ENCODE measurements at places on chromosomes 3 and 15.

GRCh38 chr3:193743702-193744047 lies 150.7 kb downstream of the OPA1 start:
- DNase-seq = no peak

DNA sequence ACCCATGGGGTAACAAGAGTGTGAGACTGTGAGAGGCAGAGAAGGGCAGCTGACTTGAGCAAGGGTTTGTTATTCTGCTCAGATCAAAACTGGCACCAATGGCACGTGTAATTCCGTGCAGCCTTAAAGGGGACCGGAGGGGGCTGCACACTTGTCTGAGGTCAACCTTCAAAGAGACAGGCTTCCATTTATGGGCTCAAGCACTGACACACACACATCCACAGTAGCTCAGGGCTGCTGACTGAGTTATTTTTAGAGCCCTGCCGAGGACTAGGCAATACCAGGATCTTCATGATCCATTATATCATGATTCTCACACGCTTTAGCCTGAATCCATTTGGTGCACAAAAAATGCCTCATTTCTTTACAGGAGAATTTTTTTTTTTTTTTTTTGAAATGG lies 20.6 kb upstream of the SPTBN5 start:
- DNase-seq = no peak

DNA sequence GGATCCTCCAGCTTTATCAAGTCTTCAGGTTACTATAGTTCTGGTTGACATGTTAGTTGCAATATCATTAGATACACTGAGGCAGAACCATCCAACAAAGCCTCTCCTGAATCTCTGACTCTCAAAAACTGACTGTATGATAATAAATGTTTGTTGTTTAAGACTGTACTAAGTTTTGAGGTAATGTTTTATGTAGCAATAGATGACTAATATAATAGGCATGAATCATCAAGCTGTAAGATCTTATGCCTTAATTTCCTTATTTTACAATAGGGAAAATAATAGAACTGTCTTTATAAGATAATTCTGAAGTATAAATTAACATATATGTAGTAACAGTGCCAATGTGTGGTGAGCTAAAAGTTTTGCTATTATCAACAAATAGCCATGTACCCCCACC lies 88.9 kb upstream of the TBC1D5 start:
- no peak for DNase-seq

DNA sequence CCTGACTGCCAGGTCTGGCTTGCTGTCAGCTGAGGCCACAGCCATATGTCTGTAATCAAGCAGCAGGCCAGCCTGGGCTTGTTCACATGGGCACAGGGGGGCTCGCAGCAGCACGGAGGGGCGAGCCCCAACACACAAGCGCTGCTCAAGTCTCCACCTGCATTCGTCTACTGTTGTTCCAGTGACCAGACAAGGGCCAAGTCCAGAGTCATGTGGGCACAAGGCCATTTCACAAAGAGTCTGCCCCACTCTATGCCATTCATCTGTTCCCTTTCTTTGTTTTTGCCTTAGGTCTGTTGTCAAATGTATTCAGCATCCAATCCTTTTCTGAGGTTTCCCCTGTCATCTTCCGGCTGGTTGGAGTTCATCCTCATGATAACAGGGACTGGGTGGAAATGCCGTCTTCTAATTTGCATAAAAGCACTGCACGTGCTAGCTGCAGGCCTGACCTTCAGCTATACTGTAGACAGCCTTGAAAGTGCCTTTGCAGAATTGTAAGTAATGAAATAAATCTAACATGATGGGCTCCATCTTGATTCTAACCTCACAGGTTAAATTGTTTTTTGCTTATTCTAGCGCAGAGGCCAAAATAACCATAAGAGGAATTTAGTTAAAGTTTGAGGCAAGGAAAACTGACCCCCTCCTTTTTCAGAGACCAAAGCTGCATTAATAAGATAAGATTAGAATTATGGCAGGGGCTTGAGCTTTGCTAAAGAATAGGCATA lies 28.6 kb upstream of the KBTBD12 start:
- no peak for DNase-seq

- no peak for DNase-seq
Measured at GRCh38 chr3:174776636-174777035, 82.5 kb upstream of the NAALADL2 start.

- DNase-seq = no peak
Measured at GRCh38 chr15:78855746-78856145, 16.9 kb upstream of the MORF4L1 start.

GRCh38 chr15:58665672-58666071 lies 83.8 kb downstream of the ADAM10 start:
- DNase-seq = no peak

- no peak for DNase-seq
Measured at GRCh38 chr3:177286034-177286433, 88.8 kb upstream of the TBL1XR1 start.

DNA sequence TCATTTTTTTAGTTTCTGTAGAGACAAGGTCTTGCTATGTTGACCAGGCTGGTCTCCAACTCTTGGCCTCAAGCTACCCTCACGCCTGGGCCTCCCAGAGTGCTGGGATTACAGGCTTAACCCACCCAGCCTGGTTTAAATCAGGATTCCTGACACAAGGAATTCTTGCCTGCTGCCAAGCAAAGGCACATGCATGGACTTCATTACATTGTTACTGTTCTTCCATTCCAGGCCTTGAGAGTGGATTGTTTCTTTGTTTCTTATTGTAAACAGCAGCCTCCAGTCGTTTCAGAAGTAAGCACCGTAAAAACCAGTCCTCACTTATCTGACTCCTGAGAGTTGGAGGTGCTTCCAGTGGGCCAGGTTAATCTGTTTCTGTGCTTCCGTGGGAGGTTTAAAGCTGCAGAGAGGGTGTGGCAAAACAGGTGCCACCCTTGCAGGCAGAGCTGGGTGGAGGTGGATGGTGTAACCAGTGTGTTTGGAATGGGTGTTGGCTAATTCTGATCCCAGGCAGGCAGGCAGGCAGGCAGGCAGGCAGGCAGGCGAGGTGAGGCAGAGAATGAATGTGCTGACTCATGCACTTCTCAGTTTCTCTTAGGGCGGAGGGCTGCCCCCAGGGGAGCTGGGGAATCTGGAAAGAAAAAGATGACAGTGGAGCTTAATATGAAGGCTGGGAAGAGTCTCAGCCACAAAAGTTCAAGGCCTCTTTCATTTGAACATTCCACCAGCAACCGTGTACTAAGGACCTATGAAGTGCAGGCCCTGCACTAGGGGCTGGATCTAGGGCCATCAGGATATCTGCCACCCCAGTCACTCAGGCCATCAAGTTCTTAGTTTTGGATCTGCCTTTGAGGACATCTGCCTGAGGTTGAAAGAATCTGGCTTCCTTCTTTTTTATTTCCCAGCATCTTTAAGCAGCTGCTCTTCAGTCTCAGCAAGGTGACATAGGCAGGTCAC lies 37.0 kb upstream of the CDCP1 start:
- no peak for DNase-seq

GRCh38 chr15:39599871-39600270 lies 19.0 kb downstream of the THBS1 start:
- no peak for DNase-seq

DNA sequence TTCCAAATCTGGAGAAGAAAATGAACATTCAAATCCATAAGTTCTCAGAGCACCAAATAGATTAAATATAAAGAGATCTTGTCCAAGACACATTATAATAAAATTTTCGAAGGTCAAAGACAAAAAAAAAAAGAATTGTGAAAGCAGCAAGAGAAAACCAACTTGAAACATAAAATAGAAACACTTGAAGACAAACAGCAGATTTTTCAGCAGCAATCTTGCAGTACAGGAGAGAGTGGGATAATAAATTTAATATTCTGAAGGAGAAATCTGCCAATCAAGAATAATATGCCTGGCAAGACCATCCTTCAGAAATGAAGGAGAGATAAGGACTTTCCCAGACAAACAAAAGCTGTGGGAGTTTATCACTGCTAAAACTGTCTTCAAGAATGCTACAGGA lies 150.5 kb upstream of the COL8A1 start:
- no peak for DNase-seq

GRCh38 chr15:74870436-74871215 lies 2.5 kb downstream of the SCAMP2 start:
- no peak for DNase-seq

DNA sequence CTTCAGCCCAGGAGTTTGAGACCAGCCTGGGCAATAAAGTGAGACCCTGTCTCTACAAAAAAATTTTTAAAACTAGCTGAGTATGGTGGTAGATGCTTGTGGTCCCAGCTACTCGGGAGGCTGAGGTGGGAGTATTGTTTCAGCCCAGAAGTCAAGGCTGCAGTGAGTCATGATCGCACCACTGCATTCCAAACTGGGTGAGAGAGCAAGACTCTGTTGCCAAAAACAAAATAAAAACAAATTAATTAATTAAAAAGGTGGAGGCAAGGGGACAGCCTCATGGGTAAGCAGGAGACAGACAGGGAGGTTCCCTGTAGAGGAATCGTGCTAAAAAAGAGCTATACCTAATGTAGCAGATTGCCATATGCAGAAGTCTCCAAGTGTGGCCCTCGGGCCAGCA lies 12.6 kb downstream of the HAPLN3 start:
- DNase-seq = no peak

- DNase-seq = no peak
Measured at GRCh38 chr15:100234158-100235029, 107.4 kb downstream of the ADAMTS17 start.

DNA sequence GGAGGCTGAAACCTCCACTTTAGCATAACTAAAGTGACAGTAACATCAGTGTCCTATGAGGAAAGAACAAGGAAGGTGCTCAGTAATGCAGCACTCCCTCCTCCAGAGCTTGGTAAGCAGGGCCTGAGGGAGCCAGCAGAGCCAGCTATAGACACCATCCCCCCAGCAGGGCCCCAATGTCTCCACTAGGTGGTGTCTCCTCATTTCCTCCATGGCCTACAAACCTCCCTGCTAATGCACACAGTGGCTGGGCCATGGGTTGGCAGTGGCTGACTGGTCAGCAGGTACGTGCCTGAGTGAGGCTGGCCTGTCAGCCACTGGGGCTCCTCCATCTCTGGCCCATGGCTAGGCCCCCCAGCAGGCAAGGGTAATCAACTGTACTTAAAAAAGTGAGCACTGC lies 13.6 kb downstream of the MRPS25 start:
- no peak for DNase-seq

- DNase-seq = no peak
Measured at GRCh38 chr15:89806210-89806558, 8.5 kb downstream of the ANPEP start.

DNA sequence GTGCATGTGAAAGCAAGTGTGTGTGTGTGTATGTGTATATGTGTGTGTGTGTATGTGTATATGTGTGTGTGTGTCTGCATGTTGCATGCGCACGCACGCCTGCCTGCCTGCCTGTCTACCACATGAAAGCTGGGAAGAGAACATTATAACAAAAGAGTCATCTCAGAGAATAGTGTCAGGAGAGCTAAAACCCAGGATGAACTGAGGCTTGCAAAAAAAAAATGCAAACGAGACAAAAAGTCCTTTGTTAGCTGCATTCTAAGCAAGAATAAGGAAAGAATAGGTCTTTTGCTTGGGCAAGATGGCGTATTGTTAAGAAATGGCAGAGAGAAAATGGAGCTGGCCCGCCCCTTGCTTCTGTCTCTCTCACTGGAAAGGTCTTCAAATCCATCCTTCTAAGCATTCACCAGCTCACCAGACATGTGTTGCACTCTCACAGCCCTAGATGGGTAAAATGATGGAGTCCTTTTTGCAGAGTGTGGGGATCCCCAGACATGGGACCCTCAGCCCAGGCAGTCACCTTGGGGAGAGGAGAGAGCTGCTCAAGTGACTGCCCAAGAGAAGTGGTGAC lies 16.4 kb downstream of the WNT7A start:
- DNase-seq = no peak

GRCh38 chr15:88911766-88912118 lies 1.4 kb downstream of the MFGE8 start:
- no peak for DNase-seq

GRCh38 chr3:57727106-57727505 lies 29.0 kb upstream of the SLMAP start:
- no peak for DNase-seq

DNA sequence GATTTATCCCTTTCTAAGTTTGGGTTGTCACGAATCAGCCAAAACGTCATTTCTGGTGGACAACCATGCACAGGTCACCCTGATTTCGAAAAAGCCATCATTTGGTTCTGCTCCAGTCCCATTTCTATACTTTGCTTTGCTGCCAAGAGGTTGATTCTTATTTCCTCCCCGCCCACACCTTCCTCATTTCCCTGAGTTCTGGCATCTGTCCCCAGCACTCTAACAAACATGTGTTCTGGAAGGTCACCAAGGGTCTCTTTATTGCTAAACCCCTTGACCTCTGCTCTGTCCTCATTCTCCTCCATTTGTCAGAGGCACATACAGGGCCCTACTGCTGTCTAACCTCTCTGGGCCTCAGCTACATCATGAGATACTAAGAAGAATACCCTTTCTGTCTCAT lies 36.4 kb upstream of the PTPRG start:
- no peak for DNase-seq

DNA sequence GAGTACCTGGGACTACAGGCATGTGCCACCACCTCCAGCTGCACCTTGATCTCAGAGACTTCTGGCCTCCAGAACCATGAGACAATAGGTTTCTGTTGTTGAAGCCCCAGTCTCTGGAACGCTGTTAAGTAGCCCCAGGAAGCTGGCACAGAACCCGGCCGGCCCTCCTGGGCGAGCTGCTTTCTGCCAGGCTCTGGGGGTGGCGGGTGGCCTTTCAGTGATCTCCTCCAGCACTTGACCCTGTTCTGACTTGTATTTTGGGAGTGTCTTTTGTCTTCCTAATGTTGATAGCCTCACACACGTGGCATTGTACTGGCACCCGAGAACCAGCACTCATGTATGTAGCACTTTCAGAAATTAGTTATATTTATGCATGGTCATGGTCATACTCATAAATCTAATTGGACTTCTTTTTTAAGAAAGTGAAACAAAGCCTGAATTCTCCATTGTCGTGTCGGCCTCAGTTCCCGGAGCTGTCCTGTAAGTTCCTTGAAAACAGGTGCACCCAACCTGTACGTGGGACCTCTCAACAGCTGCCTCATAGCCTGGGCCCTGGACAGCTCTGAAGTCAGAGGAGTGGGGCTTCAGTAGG lies 74.0 kb downstream of the TFRC start:
- DNase-seq = no peak

DNA sequence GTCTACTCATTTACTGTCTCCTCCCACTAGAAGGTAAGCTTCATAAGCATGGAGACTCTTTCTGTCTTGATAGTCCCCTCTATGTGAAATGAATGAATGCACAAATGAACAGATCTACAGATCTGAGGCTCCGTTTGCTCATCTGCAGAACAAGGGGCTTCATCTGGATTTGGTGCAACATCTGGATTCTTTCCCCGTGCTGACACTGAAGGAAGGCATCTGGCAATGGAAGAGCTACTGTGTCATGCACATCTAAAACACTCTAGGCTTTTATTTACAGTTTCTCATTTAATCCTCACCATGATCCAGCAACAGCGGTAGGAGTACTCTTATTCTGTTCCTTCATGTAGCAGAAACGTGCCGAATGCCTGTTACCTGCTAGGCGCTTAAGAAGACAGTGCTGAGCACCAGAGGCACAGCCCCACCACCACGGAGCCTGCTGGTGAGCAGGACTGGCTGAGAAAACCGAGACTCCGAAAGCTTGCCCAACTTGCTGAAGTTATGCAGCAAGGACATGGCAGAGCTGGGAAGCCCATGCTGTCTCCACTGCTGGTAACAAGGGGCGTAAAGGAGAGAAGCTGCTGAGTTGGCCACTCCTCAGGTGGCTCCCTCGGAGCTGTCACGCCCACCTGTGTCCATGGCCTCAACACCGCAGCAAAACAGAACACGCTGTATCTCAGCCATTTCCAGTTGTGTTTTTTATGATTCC lies 31.1 kb downstream of the LSM3 start:
- DNase-seq = no peak

Measured in stimulated activated CD8-positive, alpha-beta memory T cell treated with anti-CD3 and anti-CD28 coated beads, Interleukin-15, amount 100 ng/mL, for 1 hour (primary cell).